ENCODE measurements at places on chromosomes 4 and X.

GRCh38 chr4:41930139-41930831 is 4.9 kb upstream of the TMEM33 start:
- DNase-seq = no peak

DNA sequence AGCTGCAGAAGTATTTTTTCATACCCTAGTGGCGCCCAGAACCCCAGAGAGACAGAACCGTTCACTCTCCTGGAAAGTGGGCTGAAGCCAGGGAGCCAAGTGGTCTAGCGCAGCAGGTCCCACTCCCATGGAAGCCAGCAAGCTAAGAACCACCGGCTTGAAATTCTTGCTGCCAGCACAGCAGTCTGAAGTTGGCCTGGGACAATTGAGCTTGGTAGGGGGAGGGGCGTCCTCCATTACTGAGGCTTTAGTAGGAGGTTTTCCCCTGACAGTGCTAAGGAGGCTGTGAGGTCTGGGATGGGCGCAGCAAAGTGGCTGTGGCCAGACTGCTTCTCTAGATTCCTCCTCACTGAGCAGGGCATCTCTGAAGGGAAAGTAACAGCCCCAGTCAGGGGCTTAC is 84.5 kb upstream of the ATXN3L start:
- no peak for DNase-seq

DNA sequence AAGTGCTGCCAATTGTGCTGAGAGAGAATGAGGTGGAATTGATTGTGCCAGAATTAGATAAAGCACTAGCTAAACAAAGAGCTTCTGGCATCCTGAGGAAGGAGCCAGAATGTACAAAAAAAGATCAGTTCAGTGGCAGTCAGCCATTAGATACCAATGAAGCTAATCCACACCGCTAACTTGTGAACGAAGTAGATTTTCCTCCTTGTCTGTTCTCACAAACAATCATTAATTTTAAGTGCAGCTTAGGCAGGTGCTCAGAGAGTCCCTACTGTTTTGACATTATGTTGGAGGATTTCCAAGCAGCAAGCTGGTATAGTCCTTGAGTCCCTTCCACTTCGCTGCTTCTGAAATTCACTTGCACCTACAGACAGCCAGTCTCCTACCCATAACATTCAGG is 617.4 kb downstream of the CENPC start:
- peak; percentile 82 for DNase-seq

GRCh38 chr4:88106205-88106604 is 52.2 kb downstream of the ABCG2 start:
- DNase-seq = no peak

- DNase-seq = no peak
These were observed 65.1 kb downstream of the MAB21L2 start for GRCh38 chr4:150647008-150647407.

- no peak for DNase-seq
These were observed 59.4 kb upstream of the PLAC1 start for GRCh38 chrX:134717698-134718097.

- no peak for DNase-seq
These were observed at the start of gene TACR3 for GRCh38 chr4:103719830-103720207. TSS of gene TACR3 (minus strand) at chr4:103719985. CDS start at chr4:103719675, 310 bp downstream.

DNA sequence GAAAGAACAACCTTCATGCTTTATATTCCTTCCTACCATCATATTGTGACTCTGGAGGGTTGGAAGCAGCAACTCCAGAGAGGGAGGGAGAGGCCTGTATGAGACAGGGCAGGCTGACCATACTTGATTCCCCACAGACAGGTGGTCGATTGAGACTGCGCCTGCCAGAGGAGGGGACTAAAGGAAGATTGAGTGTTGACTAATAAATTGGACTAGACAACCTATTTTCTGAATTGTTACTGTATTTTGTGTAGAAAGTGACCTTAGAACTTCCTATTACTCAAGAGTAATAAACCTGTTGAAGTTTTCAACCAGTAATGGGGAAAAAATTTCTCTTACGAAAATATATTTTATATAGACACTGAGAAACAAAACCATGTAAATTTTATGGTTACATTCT is 301.5 kb downstream of the INPP4B start:
- no peak for DNase-seq

DNA sequence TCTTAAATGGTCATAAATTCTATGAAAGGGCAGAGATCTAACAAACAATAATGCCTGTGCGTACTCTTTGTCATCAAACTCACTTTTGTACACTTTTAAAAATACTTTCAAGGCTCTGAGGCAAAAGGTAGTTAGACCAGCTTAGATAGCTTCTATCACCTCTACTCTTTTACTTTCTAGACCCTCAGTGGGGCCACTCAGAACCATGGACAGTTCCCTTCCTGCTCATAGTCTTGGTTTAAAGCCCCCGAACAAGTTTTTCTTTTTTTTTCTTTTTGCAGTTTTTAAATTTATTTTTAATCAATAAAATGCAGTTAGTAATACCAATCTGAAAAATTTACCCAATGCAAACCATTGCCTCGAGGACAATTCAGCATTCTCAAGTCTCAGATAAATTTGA is 460.5 kb upstream of the CNKSR2 start:
- DNase-seq = no peak

GRCh38 chrX:11499076-11500044 is 166.4 kb downstream of the ARHGAP6 start:
- DNase-seq = no peak

- no peak for DNase-seq
These were observed 682.3 kb upstream of the GRID2 start for GRCh38 chr4:91621446-91621845.

DNA sequence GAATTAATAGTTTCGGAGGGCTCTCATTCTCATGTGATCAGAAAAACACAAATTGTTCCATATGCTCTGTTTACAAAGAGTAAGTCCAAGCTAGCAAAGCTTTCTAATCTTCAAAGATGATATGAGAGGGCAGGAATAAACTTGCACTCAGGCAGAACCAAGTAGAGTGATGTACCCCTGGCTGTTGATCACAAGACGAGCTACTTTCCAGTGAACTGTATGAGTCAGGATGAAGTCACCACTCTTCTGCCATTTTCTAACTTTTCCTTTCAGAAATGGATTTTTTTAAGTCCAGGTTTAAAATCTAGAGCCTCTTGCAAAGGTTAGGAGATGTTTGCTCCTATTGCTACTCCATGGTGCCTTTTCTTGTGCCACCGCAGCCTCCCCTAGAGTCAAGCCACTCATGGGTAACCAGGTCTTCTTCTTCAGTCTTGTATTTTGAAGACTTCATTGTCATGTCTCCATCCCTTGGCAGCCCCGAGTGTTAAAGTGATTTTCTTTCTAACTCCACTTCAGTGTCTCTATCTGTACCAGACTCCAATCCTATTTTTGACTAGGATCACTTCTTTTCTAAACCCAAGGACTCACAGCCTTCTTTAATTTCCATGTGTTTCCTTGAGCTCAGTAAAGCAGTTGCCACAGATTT is 171.9 kb upstream of the GALNT7 start:
- DNase-seq = no peak

- DNase-seq = no peak
These were observed 131.6 kb downstream of the PDS5A start for GRCh38 chr4:39846120-39846519.

DNA sequence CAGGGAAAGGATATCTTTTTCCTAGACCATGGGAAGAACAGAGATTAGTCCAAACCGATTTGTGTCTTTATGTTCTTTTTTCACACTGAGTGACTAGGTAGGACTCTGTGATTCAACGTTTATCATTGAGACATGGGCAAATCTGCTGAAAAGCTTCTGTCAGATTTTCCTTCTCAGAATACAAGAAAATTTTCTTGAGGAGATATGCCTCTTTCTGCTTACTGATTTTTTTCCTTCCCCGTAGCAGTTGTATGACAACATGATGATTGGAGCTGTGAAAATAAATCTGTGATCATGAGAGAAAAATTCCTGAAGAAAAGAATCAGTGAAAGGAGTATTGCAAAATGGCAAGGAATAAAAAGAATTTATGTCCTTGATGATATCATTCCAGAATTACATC is 130.6 kb upstream of the FAT4 start:
- no peak for DNase-seq

DNA sequence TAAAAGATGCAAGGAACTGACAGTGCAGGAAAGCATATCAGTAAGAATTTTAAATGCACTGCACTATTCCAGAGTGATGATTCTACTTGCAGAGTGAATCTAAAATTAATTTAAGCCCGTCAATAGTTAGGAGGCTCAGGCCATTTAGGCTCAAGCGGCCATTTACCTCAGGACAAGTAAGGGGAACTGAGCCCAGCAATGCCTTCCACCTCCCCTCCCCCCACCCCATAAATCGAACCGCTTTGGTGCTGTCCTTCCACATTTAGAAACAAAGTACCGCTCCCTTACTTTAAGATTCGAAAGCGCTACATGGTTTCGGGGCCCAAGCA is 665 bp downstream of the RBM41 start:
- peak; percentile 25 for DNase-seq

DNA sequence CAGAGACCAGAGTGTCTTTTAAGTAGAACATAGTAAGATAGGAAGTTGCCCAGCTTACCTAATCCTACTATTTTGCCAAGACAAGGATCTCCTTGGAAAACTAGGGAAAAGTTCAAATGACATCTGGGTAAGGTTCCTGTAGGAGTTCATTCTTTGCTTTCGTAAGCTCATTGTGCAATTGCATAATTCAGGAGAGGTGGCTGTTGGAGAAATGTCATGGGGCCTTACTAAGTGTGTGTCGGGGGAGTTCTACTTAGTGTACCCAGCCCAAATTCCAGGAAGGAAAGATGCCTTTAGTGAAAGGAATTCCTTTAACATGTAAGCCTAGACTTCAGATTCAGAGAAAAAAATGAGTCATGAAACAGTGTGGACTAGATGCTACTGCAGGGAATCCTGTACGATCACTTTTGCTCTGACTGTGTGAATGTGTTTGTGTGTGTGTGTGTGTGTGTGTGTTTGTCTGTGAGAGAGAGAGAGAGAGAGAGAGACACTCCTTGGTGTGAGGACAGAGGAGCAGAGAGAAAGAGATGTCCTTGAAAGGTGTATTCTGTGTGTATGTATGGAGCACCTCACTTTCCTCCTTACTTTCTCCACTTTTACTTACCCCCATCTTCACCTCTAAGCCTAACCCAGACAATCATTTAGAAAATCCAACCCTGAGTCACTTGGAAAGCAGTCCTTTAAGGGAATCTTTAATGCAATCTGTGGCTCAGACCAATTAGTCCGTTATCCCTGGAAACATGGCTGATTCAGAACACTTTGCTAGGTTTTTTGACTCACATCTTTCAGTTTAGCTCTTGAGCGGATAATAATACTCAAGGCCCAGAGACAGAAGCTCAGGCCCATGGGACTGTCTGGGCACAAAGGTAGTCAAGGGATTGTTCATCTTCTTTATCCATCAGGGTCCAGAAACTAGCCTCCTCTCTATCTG is 114.5 kb upstream of the ACSL4 start:
- no peak for DNase-seq

- DNase-seq = no peak
These were observed 732.6 kb upstream of the PABPC4L start for GRCh38 chr4:134934036-134934808.

DNA sequence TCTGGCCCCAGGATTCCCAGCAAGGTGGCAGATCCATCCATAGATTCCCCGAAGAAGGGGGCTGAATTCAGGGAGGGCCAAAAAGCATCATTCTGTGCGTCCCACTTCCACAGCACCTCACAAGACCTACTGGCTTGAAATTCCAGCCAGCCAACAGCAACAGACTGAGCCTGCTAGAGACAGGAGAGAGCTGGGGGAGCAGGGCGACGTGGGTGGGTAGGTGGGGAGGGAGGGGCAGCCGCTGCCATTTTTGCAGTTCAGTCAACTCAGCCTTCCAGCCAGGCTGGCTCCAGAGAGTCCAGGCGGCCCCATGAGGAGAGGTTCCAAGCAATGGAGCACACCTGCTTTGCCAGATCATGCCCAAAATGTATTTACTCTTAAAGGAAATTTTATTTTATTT is 117.6 kb upstream of the DCAF12L1 start:
- no peak for DNase-seq

GRCh38 chr4:86386817-86387415 is 27.1 kb upstream of the MAPK10 start:
- DNase-seq = no peak

- DNase-seq = no peak
These were observed 19.5 kb upstream of the HADH start for GRCh38 chr4:107970063-107970798.

- DNase-seq = no peak
These were observed 183.7 kb downstream of the TENM3 start for GRCh38 chr4:182426901-182427300.

GRCh38 chr4:946103-946450 is 13.8 kb downstream of the TMEM175 start:
- no peak for DNase-seq

- DNase-seq = no peak
These were observed 105.5 kb upstream of the OTUD4 start for GRCh38 chr4:145285928-145286327.

DNA sequence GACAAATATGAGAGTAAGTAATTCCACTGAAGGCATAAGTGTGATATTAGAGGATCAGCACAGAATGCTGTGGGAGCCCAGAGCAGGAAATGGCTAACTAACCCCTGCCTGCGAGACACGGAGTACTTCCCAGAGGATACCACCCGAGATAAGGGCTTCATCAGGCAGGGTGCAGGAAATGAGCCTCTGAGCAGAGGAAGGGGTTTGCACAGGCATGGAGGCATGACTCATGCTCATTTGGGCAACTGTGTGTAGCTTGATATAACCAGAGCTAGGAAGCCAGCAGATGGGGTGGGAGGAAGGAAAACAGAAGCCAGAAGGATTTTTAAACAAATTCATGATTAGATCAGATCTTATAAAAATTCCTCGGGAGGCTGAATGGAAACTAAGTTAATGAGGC is 70.0 kb upstream of the TSPAN5 start:
- no peak for DNase-seq

- DNase-seq = no peak
These were observed 61.2 kb upstream of the TSPAN7 start for GRCh38 chrX:38500141-38500540.

DNA sequence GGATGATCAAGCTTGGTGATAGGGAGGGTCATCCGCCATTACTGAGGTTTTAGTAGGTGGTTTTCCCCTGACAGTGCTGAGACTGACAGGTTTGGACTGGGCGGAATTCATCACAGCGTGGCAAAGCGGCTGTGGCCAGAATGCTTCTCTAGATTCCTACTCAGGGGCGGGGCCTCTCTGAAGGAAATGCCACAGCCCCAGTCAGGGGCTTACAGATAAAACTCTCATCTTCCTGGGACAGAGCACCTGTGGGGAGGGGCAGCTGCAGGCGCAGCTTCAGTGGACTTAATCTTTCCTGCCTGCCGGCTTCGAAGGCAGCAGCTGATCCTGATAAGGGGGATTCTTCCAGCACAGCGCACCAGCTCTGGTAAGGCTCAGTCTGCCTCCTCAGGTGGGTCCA is 316.7 kb downstream of the RPA4 start:
- DNase-seq = no peak
